ENCODE measurements at places on chromosomes 7 and 10.

DNA sequence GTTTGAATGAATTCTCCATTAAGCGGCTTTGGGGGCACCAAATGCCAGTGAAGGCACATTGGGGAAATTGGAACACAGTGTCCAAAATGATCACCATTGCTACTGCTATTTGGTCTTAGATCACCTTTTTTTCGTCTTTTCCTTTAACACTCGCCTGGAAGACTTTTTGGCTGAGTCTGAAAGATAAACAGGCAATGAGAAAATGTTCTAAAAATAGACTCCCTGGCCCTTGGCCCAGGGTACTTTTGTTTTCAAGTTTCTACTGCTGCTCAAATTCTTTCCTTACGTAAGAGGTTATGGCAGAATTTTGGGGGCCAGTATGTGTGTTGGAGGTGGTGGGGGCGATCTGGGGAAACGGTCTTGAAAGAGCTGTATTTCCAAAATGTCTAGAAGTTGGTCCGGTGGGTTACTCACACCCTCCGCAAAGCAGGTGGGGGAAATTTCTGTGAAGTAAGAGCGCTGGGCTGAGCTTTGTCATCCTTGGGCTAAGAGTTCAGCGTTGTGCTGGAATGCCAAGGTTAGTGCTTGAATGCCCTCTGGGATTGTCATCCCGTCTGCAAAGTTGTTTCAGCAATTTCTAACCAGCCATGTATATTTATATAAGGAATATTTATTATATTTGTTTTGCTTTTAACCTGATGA, 1.3 kb upstream of the ITPRIP start:
- DNase-seq, result no peak

DNA sequence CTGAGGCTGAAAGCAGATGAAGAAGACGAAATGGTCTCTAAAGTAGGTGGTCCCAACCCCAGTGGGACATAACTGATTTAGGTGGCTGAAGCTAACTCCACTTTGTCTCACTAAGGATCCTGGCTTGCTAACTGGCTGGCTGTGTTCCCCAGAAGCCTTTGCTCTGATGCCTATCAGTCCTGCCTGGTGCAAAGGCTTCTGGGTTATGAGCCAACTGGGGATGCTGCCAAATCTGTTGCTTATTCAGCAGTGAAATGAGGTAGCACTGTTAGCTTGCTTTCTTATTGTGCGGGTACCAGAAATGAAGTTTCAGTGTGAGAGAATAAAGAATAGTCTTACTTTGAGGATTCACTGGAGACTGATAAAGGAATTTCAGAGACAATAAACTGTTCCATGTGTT, 18.1 kb downstream of the PRKG1 start:
- no peak for DNase-seq

DNA sequence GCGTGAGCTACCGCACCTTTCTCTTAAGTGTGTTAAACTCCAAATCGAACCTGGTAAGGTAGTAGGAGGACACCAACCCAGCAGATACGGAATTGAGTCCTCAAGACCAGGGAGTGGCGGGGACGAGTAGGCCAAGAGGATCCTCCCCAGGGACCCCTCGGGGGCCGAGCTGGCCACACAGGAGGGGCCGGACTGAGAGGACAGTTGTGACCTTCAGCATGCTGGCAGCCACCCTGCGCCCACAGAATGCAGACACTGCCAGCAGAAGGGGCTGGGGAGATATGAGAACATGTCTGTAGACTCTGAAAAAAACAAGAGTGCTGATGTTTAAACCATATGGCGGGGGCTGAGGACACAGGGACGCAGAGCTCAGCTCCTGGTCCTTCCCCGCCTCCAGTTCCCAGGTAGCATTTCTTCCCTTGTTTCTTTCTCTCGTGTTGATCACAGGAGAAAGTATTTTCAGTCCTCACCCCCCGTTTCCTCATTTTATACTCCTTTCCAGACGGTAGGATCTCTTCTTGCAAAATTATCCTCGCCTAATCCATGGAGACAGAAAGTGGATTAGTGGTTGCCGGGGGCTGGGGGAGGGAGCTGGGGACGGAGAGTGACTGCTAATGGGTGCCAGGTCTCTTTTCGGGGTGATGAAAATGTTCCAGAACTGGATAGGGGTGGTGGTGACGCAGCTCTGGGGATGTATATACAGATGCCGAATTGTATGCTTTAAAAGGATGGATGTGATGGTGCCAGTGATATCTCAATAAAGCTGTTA, 11.5 kb upstream of the UNCX start:
- DNase-seq, result no peak

DNA sequence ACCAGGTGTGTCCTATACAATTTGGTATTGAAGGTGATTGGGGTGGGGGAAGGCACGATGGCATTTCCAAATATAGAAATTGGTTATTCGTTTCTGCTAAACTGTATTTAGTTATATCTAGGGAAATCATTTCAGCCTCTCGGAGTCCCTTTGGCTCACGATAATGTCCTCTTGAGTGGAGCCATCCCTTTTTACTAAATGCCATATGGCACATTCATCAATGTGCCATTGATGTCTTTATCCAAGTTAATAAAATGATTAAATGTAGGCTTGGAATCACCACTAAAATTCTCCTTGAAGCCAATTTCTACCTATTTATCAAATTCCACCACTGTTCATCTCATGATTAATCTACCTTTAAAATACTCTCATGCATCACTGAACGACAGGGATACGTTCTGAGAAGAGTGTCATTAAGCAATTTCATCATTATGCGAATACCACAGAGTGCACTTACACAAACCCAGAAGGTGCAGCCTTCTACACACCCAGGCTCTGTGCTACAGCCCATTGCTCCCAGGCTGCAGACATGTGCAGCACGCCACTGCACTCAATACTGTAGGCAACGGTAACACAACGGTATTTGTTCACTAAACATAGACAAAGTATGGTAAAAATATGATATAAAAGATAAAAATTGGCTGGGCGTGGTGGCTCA, 219.2 kb upstream of the C7orf33 start:
- DNase-seq, result no peak
